T-cell (primary cell): ENCODE measurements at places on chromosomes 13 and 19.

GRCh38 chr19:31353833-31354232, 4.6 kb upstream of the TSHZ3 start:
- DNase-seq: no peak

DNA sequence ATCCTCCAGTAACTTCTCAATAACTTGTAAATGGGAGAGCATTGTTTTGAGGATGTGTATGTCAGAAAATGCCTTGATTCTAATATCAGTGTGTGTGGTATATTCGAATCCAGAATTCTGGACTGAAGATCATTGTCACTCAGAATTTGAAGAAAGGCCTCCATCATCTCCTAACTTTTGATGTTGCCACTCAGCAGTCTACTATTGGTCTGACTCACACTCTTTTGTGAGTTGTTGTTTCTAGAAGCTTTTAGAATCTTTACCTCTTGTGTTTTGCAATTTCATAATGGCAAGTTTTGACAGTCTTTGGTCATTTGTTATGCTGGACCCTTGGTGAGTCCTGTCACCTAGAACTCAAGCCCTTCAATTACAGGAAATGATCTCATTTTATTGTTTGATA, 77.0 kb downstream of the RUBCNL start:
- no peak for DNase-seq

GRCh38 chr19:34351382-34351826, 13.6 kb upstream of the GPI start:
- DNase-seq: no peak

GRCh38 chr13:27954406-27954851, 14.7 kb downstream of the CDX2 start:
- DNase-seq: no peak

DNA sequence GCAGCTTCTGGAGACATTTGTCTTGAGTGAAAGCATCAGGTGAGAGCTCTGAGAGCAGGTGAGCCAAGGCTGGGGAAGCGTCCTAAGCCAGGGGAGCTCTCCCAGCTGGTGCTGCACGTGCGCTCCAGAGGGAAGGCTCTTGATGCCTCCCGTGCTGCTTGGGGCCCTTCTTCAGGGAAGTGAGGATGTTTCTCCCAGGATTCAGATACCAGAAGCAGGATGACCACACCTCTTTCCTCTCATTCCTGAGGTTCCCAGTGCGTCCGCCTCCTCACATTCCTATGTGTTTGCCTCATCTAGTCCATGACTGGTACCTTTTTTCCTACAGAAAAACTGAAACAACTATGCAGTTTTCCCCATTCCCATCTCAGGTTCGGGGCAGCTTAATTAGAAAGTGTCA, 231.0 kb upstream of the IRS2 start:
- no peak for DNase-seq

- no peak for DNase-seq
These were observed 1.7 kb upstream of the ANKRD10 start for GRCh38 chr13:110916301-110917142.

- no peak for DNase-seq
These were observed 31.8 kb upstream of the EIF3G start for GRCh38 chr19:10151521-10151920.

- no peak for DNase-seq
These were observed 1.2 kb downstream of the LONP1 start for GRCh38 chr19:5718579-5719273.

- DNase-seq: no peak
These were observed 383.3 kb downstream of the RFC3 start for GRCh38 chr13:34201050-34201913.

GRCh38 chr13:96130818-96131340, 41.0 kb downstream of the HS6ST3 start:
- no peak for DNase-seq

DNA sequence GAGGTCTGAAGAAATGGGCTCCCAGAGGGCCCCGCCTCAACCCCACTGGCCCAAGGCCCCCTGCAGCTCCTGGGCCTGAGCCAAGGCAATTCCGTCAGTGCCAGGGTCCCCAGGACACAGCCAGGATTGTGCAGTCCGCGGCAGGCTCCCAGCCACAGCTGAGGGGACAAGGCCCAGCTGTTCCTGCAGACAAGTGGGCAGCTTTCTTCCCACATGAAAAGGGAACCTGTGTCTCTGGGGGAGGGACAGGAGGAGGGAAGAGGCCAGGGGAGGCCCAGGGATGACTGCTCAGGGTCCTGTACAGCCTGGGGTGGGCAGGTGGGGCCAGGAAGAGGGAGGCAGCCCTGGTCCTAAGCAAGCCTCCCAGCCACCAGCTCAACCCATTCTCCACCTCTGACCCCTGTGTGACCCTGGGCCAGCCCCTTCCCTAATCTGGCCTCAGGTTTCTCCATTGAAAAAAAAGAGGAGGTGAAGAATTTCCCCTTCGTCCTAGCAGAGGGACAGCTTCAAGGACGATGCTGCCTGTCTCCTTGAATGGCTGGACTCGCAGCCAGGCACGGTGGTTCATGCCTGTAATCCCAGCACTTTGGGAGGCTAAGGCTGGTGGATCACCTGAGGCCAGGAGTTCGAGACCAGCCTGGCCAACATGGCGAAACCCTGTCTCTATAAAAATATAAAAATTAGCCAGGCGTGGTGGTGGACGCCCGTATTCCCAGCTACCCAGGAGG, 20.5 kb upstream of the VSTM2B start:
- no peak for DNase-seq

DNA sequence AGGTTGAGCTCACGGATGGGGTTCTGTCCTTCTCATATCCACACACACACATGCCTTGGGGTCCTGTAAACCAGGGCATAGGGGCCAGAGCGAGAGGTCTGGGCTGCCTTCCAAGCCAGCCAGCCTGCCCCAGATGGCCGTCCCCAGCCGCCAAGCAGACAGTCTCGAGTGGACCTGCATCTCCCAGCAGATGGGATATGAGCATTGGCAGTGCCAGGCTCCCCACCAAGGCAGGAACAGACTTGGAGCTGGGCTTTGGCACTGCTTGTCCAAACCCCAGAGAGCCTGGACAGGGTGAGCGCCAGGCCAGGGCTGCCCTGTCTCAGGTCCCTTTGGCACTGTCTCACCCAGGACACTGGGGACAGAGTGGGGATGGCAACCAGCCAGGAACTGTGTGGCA, 130.4 kb downstream of the DPF1 start:
- no peak for DNase-seq

DNA sequence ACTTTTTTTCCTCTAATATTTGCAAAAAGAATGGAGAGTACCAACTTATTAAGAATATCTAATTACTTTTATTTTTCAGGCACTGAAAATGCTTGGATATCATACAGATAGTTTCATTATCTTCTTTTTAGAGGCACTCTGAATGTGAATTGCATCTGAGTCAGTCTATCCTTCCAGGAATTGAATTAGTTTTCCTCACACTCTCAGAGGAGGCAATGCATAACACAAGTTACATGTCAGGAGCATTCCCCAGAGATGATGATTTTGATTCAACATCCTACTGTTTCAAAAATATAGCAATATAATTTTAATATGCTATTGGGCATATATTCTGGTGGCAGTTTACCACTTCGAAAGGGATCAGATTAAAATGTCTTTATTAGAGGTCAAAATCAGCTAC, 1315.4 kb downstream of the PCDH9 start:
- no peak for DNase-seq

- no peak for DNase-seq
These were observed 225.0 kb downstream of the TBC1D4 start for GRCh38 chr13:75256922-75257321.

- no peak for DNase-seq
These were observed 3.0 kb upstream of the EFNA2 start for GRCh38 chr19:1282588-1283206.

GRCh38 chr13:104785952-104786351, 1719.7 kb upstream of the SLC10A2 start:
- no peak for DNase-seq

DNA sequence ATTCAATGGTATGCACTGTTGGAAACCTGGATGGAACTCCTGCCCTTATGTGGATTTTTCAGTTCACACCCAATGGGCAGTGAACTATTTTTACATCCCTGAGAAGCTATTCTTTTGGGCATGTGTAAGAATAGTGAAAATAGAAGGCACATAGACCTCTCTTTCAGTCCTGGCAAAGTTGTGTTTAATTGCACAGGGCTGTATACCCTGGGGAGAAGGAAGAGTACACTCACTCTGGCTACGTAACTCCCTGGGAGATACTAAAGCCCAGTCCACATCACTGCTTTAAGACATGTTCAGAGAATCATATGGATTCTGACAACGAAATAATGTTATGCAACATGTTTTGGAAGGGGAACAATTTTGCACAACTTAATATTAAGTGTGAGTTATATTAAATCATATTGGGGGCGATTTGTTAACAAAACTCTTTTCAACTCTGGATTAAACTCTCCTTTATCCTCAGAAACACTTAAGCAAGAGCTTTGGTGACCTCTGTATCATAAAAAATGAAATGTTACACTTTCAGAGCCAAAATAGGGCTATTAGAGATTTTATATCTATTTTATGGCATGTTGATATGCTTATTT, 166.1 kb downstream of the DCT start:
- no peak for DNase-seq

GRCh38 chr13:83470133-83470797, 412.0 kb downstream of the SLITRK1 start:
- DNase-seq: no peak

DNA sequence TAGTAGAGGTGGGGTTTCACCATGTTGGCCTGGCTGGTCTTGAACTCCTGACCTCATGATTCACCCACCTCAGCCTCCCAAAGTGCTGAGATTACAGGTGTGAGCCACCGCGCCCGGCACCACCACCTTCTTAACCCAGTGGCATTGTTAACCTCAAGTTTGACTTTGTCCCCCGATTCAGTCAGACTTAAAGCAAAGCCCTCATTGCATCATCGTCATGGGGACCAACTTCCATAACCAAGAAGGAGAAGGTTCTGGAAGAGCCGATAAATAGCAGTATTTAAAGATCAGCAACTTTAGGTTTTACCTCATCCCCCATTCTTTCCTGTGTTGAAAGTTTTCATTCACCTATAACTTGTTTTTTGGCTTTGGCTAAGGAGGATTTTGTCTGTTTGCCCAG, 6.7 kb upstream of the INAFM1 start:
- no peak for DNase-seq

- DNase-seq: no peak
These were observed 13.6 kb downstream of the UBAC2 start for GRCh38 chr13:99214232-99214631.

- DNase-seq: no peak
These were observed 18.1 kb downstream of the ARHGEF18 start for GRCh38 chr19:7366701-7367420.

- peak; percentile 73 for DNase-seq
These were observed 19.3 kb downstream of the GNA15 start for GRCh38 chr19:3154957-3155736.

GRCh38 chr13:113273851-113274590, 23.0 kb upstream of the LAMP1 start:
- no peak for DNase-seq

GRCh38 chr19:54608792-54609191, 15.4 kb downstream of the LILRA1 start:
- no peak for DNase-seq

DNA sequence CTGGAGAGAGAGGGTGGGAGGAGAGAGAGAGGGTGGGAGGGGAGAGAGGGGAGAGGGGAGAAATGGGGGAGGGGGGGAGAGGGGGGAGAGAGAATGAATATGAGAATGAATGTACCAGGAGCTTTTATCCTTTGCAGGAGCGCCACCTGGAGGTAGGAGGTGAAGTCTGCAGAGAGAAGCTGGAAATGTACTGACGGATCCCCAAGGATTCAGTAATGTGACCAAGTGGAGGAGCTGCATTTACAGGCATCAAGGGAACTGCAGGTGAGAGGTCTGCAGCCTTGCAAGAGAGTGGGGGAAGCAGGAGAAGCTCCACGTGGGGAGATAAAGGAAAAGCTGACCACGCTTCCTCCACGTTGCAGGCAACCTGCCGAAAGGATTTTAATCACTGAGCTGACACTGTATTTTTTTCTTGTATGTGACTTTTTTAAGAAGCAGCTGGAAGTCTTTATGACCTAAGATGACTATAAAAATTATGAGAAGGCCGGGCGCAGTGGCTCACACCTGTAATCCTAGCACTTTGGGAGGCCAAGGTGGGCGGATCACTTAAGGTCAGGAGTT, 33.7 kb downstream of the VSTM1 start:
- DNase-seq: peak; percentile 12

DNA sequence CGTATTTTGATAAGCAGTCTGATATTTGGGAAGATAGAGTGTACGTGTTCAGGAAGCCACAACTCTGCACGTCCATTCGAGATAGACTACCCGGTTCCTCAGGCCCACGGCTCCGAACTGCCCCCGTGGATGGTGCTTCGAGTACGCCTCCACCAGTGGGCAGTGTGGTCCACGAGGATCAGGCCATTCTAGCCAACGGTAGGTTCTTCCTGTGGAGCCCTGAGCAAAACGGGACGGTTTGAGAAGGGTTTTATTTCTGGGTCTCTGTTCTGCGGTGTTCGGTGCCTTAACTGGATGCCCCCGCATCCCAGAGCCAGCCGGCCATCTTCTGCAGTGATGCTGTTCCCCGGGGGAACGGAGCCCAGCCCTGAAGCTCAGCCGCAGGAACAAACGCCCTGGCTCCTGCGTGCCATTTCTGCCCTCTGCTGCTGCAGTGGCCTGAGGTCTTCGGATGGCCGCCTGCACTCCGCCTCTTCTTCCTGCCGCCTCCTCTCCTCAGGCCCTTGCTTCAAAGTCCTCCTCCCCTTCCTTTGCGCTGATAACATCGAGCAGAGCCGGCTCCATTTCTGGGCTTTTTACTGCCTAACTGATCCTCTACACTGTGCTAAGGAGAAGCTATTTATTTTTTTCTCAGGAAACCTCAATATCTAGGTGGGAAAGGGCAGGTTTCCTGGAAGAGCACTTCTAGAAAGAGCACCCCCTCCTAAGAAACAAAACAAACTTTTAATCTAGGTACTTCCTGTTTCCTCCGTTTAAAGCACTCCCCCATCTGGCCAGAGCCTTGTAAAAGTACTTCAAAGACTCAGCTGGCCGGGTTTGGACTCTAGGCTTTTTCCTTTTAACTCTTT, 36.2 kb upstream of the SLC46A3 start:
- no peak for DNase-seq
